ENCODE measurements at places on chromosomes 6 and 20.

- no peak for DNase-seq
These were observed 46.9 kb upstream of the POU3F2 start for GRCh38 chr6:98787435-98787834.

DNA sequence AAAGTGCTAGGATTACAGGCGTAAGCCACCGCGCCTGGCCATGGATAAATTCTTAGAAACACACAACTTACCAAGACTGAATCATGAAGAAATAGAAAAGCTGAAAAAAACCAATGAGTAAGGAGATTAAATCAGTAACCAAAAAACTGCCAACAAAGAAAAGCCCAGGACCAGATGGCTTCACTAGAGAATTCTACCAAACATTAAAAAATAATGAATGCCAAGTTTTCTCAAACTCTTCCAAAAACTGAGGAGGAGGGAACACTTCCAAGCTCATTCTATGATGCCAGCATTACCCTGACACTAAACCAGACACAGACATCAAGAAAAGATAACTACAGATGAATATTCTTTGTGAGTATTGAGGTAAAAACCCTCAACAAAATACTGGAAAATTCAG lies 44.3 kb downstream of the USP49 start:
- no peak for DNase-seq

DNA sequence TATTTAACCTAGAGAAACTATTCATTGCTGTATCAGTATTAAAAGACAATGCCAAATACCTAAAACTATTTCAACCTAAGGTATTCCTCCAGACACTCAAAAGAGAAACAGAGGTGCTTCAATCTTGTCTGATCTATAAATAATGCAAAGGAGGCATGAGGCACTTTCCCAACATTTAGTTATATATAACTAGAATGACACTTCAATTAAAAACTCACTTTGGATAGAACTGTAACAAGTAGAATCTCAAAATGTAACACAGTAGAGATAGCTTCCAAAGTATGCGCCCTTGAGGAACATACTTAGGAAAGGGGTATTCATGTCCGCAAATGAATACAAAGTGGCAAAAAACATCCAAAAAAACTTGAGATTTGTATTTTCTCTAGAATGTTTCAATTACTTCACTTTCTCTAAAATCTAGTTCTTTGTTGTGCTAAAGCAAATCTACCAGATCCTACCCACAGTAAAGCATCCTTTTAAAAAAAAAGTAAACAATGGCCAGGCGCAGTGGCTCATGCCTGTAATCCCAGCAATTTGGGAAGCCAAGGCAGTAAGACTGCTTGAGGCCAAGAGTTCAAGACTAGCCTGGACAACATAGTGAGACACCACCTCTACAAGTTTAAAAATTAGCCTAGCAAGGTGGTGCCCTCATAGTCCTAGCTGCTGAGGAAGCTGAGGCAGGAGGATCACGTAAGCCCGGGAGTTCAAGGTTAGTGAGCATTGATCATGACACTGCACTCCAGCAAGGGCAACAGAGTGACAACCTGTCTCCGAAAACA lies 10.3 kb downstream of the SYNCRIP start:
- no peak for DNase-seq

GRCh38 chr6:90701146-90701781 lies 114.4 kb upstream of the MAP3K7 start:
- no peak for DNase-seq

DNA sequence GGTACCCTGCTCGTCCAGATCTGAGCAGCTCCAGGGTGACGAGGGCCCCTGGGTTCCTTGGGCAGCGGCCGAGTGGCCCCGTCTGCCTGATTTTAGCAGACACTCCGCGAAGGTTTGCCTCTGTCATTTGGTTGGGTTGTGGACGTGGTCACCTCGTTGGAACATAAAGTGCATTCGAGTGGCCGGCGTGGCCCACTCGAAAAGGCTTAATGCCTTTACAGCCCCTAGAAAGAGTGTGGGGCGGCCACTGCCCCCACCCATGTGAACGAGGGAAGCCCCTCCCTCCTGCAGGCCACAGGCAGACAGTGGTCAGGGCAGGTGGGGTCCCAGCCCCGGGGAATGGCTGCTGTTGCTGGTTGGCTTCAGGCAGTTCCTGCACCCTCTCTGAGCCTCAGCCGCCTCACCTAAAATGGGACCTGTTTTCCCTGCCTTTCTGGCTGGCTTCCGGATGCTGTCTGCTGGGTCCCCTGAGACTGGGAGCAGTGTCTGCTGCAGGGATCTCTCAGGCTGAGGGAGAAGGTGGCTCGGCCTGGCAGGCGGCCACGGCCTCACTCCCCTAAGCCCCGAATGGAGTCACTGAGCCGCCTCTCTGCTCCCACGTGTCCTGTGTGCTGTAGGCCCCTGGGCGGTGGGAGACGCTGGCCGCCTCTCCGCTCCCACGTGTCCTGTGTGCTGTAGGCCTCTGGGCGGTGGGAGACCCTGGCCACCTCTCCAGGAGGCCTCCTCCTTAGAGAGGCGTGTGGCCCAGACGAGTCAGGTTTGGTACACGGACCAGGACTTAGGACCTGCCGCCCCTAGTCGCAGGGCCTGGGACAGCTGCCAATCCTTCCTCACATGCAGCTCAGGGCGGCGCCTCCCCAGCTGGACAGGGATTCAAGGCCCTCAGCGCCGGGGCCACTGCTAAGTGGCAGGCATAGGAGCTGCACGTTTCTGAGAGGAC lies 233.0 kb downstream of the ERMARD start:
- DNase-seq = no peak

DNA sequence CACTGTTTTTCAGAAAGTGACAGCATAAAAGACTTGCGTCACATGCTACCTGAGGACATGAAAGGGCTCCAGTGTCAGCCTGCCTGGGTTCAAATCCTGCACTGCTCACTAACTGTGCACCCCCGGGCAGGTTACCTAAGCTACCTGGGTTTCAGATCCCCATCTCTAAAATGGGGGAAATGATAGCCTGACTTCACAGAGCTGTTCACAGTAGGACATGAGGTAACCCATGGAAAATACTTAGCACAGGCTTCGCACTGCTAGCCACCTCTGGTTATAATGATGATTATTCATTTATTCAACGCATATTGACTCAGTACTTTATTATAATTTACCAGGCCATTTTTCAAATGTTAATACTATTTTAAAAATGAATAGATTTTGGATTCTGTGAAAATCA lies 23.0 kb downstream of the TBC1D7 start:
- DNase-seq = no peak

DNA sequence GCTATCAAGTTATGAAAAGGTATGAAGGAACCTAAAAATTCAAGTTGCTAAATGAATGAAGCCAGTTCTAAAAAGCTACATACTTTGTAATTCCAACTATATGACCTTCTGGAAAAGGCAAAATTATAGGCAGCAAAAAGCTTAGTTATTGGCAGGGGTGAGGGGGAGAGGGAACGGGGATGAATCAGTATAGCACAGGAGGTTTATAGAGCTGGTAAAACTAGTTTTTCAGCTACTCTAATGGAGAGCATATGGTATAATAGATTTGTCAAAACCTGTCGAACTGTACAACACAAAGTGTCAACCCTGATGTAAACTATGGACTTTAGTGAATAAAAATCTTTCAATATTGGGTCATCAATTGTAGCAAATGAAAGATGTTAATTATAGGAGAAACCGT lies 18.7 kb downstream of the MANEA start:
- DNase-seq = no peak

GRCh38 chr6:130055271-130055670 lies 36.9 kb downstream of the L3MBTL3 start:
- DNase-seq = no peak

DNA sequence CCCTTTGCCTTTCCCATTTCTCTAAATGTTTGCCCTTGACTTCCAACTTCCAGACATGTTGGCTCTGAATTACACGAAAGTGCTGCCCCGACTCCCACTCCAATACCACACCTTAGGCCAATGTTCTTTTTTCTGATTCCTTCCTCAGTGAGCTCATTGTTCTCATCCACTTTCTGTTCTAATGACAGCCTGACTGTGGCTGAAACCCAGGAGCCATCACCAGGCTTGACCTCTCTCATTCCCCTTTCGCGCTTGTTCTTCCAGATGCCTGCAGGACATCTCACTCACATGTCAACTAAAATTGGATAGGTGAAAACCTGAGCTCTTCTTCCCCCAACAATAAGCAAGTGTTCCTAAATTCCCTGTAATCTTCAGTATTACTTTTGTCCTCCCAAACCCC lies 40.4 kb downstream of the PTPRK start:
- DNase-seq = no peak

DNA sequence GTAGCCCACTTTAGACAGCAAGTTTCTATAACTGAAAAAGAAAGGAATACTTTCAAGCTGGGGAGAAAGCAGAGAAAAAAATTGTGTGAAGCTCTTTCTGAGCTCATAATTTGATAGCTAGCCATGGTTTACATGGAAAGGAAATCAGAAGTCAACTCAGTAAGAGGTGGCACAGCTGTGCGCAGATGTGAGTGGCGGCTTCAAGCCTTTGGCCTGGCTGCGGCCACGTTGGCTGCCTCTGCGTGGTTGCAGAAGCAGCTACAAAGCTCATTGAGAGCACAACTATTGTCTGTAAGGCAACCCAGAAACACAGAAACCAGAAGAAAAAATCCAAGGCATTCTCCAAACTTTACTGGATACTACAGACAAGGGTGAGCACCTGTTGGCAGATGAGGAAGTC lies 136.9 kb downstream of the SASH1 start:
- no peak for DNase-seq

DNA sequence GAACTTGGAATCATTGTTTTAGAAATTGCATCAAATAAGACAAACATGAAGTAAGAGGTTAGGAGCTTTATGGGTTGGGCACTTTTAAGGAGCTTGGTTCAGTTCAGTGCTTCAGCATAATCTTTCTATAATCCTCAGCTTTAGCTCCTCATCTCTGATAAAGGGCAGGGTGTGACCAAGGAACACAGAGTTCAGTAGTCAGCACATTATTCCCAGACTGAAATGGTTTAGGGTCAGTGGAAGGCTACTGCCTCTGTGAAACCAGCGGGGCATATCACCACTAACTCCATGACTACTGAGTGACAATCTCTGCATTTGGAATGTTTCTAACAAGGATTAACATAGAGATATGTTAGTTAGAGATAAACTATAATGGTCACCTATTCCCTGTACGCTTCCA lies 36.9 kb downstream of the CRYBG1 start:
- DNase-seq = no peak

DNA sequence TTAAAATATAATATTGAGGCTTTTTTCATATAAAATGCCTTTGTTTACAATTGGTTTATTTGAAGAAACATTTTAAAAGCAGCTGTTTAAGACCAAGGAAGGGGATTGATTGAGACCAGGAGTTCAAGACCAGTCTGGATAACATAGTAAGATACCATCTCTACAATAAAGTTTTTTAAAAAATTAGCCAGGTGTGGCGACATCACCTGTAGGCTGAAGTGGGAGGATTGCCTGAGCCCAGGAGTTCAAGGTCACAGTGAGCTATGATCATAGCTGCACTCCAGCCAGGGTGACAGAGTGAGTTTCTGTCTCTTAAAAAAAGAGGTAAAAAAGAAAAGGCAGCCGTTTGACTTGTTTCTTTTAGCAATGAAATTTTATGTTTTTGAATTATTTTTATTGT lies 117.0 kb downstream of the STXBP5 start:
- DNase-seq = no peak

Measured in CD4-positive, alpha-beta T cell treated with Interleukin-17A for 1 hour (primary cell).